ENCODE measurements at places on chromosomes 16 and 17. TPM values are rescaled to one million over a fixed set of nuclear protein-coding genes. Genes with fewer than 3 reads are reported as not detected.

Gene CYTH1
- 123 TPM for total RNA-seq

Gene BORCS6
- 6.8 TPM for total RNA-seq

Gene LRRC59
- total RNA-seq = 87.2 TPM

DNA sequence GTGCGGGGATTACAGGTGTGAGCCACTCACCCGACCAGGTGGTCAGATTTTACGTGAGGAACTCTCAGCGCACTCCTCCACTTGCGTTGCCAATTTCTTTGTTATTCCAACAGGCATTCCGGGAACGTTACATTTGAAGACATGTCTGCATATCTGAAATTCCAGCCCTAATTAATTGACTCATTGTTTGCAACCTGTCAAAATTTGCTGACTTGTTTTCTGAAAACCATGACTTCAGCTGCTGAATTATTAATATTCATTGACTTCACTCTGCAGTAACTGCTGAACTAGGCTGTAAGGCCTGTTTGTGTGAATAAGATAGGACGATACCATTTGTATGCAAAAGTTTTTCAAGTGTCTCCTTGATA, 16.6 kb downstream of the G6PC1 start:
- H3K36me3 ChIP-seq = no peaks in the 10 kb centered on the region
- H3K4me3 ChIP-seq = no peak overlapping the region
- H3K27ac ChIP-seq = no peak overlapping the region
- H3K4me1 ChIP-seq = peaks cover 4% of the 10 kb centered on the region

Gene KRT16
- 1.4 TPM for total RNA-seq

GRCh38 chr17:17152385-17152784, 53.7 kb downstream of the PLD6 start:
- H3K27me3 ChIP-seq = no peaks in the 10 kb centered on the region
- peaks cover 51% of the 10 kb centered on the region for H3K36me3 ChIP-seq

GRCh38 chr16:50555952-50556673, 7.9 kb downstream of the NKD1 start:
- no peak for DNase-seq
- peaks cover 23% of the 10 kb centered on the region for H3K27me3 ChIP-seq
- H3K4me1 ChIP-seq = no peaks in the 10 kb centered on the region
- no peak overlapping the region for H3K4me3 ChIP-seq

DNA sequence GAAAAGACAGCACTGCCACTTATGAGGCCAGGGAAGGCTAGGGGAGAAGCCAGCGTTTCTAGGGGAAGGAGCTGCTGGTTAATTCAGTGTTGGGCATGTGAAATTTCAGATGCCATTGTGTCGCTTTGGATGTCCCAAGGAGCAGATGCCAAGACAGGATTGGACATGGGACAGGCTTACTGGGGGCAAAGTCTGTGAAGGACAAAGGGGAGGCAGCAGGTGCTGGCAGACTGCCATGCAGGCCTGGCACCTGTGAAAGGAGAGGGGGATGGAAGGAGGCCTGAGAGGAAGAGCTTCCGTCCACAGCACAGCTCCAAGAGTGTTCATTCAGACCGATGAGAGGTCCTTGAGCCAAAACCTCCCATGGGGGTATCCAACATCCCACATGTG, 255.5 kb upstream of the RPL38 start:
- H3K36me3 ChIP-seq = no peaks in the 10 kb centered on the region
- H3K4me1 ChIP-seq = peaks cover 3% of the 10 kb centered on the region
- peaks cover 16% of the 10 kb centered on the region for H3K27me3 ChIP-seq
- peak; percentile 65 for DNase-seq
- no peak overlapping the region for H3K27ac ChIP-seq

DNA sequence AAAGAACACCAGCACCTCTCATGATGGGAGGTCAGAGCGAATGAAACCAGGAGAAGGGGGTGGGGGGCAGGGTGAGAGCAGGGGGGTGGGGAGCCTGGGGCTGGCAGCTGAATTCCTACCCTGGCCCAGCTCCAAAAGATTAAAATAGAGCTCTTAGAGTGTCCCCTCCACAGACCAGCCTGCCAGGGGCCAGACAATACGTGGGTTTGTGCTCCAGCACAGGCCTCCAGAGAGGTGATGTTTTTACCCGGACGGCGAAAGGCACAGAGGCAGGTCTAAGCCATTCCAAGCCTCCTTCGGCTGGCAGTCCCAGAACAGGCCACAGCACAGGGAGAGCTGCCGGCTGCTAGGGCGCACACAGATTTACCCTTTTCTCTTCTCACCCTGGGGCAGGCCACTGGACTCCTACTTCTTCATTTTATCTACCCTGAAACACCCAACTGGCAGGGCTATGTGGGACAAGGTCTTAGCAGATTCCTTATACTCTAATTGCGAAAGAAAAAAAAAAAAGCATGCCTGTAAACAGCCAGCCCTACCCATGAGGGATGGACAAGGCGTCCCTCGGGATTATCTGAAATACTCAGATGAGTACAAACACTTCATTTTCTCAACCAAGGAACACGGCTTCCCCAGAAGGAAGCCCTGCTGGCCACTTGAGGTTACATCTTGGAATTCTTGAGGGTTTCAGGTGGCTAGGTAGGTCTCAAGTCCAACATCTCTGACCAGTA, 71.9 kb upstream of the NOG start:
- no peak for DNase-seq
- no peaks in the 10 kb centered on the region for H3K27me3 ChIP-seq
- no peak overlapping the region for H3K27ac ChIP-seq
- no peak overlapping the region for H3K4me3 ChIP-seq

Gene PLXDC1
- total RNA-seq = 17.1 TPM

GRCh38 chr17:3027786-3028532, 35.4 kb downstream of the OR1D5 start:
- H3K4me1 ChIP-seq = peaks cover 4% of the 10 kb centered on the region
- no peak overlapping the region for H3K4me3 ChIP-seq
- H3K27me3 ChIP-seq = no peaks in the 10 kb centered on the region
- H3K36me3 ChIP-seq = peaks cover 7% of the 10 kb centered on the region

- peaks cover 13% of the 10 kb centered on the region for H3K4me1 ChIP-seq
- H3K4me3 ChIP-seq = no peak overlapping the region
- no peak for DNase-seq
- no peak overlapping the region for H3K27ac ChIP-seq
Observed at GRCh38 chr16:50271148-50272041, 5.0 kb downstream of the ADCY7 start.

GRCh38 chr17:27367121-27367981, 73.4 kb downstream of the WSB1 start:
- no peak overlapping the region for H3K4me3 ChIP-seq
- peaks cover 7% of the 10 kb centered on the region for H3K36me3 ChIP-seq
- H3K4me1 ChIP-seq = peaks cover 27% of the 10 kb centered on the region

DNA sequence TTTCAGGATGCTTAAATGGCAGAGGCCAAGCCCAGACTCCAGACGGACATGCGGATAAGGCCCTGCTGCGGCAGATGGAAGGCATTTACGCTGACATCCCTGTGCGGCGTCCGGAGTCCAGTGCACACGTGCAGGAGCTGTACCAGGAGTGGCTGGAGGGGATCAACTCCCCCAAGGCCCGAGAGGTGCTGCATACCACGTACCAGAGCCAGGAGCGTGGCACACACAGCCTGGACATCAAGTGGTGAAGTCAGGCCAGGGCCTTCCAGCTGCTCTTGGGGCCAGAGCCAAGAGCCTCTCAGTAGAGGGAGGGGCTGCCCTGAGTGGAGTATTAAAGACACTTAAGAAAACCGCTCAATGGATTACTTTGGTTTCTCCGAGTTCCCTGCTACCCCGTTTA, 29.4 kb downstream of the NARF start:
- H3K4me1 ChIP-seq = no peaks in the 10 kb centered on the region
- no peaks in the 10 kb centered on the region for H3K27me3 ChIP-seq
- H3K27ac ChIP-seq = no peak overlapping the region
- peaks cover 29% of the 10 kb centered on the region for H3K36me3 ChIP-seq

Data from osteocyte (in vitro differentiated cells).